MG63 (cell line): ENCODE measurements at places on chromosomes 11 and 22. TPM values are rescaled to one million over a fixed set of nuclear protein-coding genes. Genes with fewer than 3 reads are reported as not detected.

GRCh38 chr22:20170170-20170569 is 19.3 kb upstream of the CCDC188 start:
- no peak for DNase-seq

DNA sequence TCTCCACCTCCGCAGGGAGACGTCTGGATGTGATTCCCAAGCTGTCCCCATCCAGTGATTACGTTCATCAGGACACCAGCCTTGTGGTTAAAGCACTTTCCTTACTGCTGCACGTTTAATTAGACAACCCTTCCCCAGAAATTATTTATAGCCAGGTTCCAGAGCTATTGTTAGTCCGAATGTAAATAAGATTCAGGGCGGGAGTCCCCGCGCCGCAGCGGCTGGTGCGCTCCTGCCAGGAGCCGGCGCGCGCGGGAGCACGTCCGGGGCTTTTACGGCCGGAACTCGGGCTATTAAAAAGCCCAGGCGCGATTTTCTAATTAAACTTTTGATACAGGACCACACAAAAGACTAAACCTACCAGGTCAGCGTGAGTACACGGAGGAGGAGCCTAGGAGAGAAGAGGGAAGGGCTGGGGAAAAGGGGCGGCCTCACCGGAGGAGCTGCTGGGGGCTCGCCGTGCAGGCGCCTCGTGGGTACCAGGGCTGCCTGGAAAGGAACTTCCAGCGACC is 538.3 kb downstream of the OPCML start:
- no peak for DNase-seq

DNA sequence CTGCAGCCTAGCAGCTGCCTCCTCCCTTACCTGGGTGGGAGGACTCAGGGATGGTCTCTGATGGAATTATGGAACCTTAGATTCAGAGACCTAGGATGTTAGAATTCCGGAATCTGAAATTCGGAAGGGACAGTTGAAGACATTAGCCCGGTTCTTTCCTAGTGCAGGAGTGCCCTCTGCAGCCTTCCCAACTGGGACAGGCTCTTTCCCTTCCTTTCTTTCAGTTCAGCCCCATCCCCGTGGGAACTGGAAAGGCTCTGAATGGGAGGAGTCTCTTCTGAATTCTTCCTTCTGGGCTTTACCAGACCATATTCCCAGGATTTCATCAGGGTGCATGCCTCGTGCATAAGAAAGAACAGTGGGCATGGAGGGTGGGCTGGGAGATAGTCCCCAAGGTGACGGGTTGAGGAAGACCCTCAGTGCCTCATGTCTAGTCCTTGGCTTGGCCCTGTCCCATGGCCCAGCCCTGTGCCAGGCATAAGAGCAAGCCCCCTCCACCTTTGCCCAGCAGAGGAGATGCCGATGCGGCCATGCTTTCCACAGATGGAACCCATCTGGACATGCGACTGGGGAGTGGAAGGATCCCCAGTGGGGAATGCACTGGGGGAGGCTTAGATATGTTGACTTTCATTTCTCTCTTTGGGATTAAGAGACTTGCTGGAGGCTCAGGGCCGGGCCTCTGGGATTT is 14.4 kb downstream of the DNAJB13 start:
- DNase-seq = no peak

DNA sequence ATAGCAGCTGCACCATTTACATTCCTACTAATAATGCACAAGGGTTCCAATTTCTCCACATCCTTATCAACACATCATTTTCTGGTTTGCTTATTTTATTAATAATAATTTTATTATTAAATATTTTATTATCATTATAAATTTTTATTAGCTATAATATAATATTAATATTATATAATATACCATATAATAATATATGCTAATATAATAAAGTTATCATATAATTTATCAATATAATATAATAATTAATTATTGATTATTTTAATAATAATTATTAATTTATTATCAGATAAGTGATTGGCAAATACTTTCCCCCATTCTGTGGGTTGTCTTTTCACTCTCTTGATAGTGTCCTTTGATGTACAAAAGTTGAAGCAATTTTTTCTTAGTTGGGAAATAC is 27.7 kb downstream of the OR2AT4 start:
- DNase-seq = no peak

DNA sequence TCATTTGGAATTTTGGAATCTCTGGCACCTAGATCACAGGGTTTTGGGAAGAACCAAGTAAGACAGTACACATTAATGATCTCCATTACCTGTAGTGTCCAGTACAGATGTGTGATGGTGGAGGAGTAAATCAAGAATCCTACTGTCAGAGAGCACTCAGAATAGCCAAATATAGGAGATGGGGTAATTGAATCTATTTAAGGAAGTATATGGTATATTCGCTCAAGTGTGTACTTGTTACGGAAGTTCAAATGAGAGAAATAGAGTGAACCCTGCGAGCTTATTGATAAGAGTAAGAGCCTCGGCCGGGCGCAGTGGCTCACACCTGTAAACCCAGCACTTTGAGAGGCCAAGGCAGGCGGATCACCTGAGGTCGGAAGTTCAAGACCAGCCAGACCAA is 2.2 kb downstream of the SPCS2 start:
- DNase-seq = no peak

GRCh38 chr11:57358543-57358961 is 20.4 kb downstream of the P2RX3 start:
- no peak for DNase-seq

GRCh38 chr11:86969258-86969657 is 14.1 kb upstream of the FZD4 start:
- no peak for DNase-seq

GRCh38 chr22:49017482-49018329 is 810.0 kb downstream of the BRD1 start:
- no peak for DNase-seq

- no peak for DNase-seq
Measured at GRCh38 chr22:36764641-36765040, 11.3 kb downstream of the IFT27 start.

DNA sequence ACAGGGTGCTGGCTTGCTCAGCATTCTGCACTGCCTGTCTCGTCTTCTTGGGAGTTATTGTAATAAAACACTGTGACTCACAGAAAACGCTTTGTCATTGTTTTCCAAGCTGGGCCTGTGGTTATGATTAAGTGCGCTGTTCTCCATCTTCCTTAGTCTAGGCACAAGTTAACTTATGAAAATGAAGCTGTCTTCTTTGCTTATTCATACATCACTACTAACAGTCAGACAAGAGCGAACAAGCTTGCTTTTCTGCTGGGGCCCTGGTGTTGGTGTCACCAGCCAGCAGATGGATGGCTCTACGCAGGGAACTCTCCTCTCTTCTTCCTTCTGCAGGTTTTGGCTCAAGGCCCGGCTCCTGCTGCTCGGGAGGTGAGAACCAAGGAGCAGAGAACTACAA is 380.1 kb upstream of the SYN3 start:
- DNase-seq = peak; percentile 50

GRCh38 chr11:62390722-62391121 is 28.1 kb upstream of the SCGB1A1 start:
- no peak for DNase-seq

GRCh38 chr11:70539360-70540095 is 141.2 kb downstream of the CTTN start:
- DNase-seq = no peak

DNA sequence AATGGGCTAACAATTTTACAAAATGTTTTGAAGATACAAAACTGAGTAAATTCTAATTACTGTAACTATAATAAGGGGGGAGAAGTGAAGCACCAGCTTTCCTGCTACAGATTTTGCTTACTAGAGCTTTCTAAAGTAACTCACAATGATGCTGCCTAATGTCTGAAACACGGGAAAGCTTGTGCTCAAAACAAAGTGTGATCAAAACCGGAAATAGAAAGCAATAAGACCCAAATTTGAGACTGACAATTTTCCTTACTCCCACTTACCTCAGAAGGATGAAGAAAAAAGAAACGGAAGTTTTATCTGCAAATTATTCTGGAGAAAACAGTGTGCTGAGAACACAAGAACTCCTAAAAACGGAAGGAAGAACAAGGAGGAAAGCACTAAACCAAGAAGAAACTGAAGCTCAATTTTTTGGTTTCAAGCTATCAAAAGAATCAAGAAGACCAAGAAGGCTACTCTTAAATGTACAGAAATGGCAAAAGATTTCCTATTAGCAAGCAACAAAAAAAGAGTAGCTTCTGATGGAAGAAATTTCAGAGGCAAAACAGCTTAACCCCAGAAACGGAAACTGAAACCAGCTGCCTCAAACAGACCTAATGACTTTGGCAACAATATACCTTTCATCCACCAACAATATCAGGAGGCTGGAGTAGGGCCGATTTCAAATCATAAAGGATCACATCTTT is 33.4 kb downstream of the AMBRA1 start:
- no peak for DNase-seq

DNA sequence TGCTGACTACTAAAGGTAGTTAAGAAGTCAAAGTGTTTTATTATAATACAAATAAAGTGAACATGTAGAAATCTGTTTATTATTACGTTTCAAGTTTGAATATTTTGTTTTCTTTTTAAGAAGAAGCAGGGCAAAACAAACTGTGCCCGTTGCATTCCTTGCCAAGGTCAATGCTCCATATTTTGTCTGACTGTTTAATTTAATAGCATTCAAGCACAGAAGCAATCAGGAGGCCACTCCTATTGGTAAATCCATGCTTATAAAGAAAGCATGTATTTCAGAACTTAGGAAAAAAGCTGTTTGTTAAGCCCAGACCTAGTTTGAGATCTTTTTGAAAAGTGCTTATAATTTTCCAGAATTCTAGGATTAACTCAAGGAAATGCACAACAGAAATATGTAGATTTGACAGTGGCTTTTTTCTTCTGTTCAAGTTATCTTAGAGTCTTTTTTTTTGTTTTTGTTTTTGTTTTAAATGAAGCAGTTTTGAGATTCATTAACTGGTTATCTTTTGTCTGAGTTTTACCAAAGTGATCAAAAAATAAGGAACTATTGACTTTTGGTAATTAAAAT is 51.7 kb downstream of the ARHGAP42 start:
- DNase-seq = no peak

- DNase-seq = no peak
Measured at GRCh38 chr22:19387038-19387437, 44.5 kb downstream of the HIRA start.

DNA sequence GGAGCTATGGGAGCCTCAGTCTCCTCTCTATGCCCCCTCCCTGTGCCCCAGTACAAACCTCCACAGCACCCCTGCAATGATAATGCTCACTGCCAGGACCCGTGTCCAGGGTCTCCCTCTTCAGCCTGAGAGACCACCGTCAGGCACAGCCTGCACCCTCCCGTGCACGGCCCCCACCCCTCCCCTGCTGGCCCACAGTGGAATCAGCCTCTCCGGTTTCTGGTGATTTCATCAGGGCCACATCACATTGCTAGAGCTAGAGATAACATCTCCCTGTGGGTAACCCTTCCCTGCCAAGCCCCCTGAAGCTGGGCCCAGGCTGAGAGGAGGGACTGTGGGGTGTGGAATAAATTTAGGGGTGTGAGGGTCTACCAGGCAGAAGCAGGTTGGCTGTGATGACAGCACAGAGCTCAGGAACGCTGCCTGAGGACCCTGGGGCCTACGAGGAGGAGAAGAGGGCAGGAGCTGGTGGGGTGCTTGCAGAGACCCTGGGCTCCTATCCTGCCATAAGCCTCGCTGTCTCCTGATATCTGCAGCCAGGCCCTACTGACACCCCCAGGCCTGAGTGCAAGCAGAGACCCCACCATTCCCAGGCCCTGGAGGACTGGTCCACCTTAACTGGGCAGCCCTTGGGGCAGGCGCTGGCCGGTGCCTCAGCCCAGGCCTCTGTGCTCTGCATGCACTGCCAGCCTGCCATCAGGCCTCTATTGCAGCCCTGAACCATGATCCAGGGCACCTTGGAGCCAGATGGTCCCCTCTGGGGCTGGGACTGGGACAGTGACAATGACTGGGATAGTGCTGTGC is at the start of gene KLHDC7B:
TSS of gene KLHDC7B (plus strand) at position 378 of the 804 bp plus-strand sequence. CDS start at position 723, 345 bp downstream.
- DNase-seq = no peak

- DNase-seq = peak; percentile 91
Measured at GRCh38 chr22:35380537-35381423, at the start of gene HMOX1. TSS of gene HMOX1 (plus strand) at chr22:35381096. CDS start at chr22:35381174, 78 bp downstream.

- DNase-seq = no peak
Measured at GRCh38 chr11:23944923-23945322, 551.9 kb upstream of the LUZP2 start.

- peak; percentile 28 for DNase-seq
Measured at GRCh38 chr11:124837491-124837856, 27.8 kb upstream of the ROBO3 start.

DNA sequence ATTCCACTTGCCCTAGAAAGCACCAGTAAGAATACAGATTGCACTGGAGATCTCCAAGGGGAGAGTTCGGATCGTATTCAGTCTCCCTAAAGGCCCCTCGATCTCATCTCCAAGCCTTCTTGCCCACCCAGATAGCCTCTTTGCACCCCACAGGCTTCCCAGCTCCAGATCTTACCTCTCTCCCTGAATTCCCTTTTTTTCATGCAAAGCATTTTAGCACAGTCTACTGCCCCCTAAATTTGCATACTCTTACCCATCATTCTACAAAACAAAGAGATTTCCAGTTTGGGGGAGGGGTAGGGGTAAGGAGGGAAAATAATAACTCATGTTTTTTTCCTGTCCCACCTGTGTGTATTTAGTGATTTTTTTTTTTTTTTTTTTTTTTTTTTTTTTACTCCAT is 105.2 kb downstream of the NAV2 start:
- no peak for DNase-seq

- peak; percentile 22 for DNase-seq
Measured at GRCh38 chr11:115659061-115659963, 155.1 kb upstream of the CADM1 start.

GRCh38 chr22:35191412-35191811 is 65.9 kb upstream of the HMGXB4 start:
- peak; percentile 76 for DNase-seq

- DNase-seq = peak; percentile 49
Measured at GRCh38 chr11:1628506-1629325, 859 bp upstream of the KRTAP5-5 start.

- no peak for DNase-seq
Measured at GRCh38 chr22:27267145-27267544, 534.4 kb downstream of the MN1 start.

The SMIM35 gene
- not detected in 2 replicates for total RNA-seq

The RTN4R gene
- total RNA-seq = 0.10 and 5.7 TPM in 2 replicates

The NAALADL1 gene
- total RNA-seq = not detected in 2 replicates

The CHRNA10 gene
- total RNA-seq = 0.72 TPM in 1 of 2 replicates, not detected in the other

The DDIAS gene
- total RNA-seq = 9.2 and 10.3 TPM in 2 replicates

The C11orf65 gene
- 0.92 TPM in 1 of 2 replicates, not detected in the other for total RNA-seq

The LIF gene
- 11.1 and 13.0 TPM in 2 replicates for total RNA-seq

The OR52A1 gene
- not detected in 2 replicates for total RNA-seq

The GSTT2B gene
- total RNA-seq = 23.8 and 23.9 TPM in 2 replicates

The TRPC6 gene
- not detected in 2 replicates for total RNA-seq

The RHOD gene
- 27.9 and 85.6 TPM in 2 replicates for total RNA-seq

The DGCR6 gene
- total RNA-seq = 1.3 and 4.4 TPM in 2 replicates

The TEX54 gene
- total RNA-seq = not detected in 2 replicates

The CAVIN3 gene
- total RNA-seq = 159 and 168 TPM in 2 replicates

The FGF4 gene
- total RNA-seq = not detected in 2 replicates
